ENCODE measurements at places on chromosomes 16 and 17.

DNA sequence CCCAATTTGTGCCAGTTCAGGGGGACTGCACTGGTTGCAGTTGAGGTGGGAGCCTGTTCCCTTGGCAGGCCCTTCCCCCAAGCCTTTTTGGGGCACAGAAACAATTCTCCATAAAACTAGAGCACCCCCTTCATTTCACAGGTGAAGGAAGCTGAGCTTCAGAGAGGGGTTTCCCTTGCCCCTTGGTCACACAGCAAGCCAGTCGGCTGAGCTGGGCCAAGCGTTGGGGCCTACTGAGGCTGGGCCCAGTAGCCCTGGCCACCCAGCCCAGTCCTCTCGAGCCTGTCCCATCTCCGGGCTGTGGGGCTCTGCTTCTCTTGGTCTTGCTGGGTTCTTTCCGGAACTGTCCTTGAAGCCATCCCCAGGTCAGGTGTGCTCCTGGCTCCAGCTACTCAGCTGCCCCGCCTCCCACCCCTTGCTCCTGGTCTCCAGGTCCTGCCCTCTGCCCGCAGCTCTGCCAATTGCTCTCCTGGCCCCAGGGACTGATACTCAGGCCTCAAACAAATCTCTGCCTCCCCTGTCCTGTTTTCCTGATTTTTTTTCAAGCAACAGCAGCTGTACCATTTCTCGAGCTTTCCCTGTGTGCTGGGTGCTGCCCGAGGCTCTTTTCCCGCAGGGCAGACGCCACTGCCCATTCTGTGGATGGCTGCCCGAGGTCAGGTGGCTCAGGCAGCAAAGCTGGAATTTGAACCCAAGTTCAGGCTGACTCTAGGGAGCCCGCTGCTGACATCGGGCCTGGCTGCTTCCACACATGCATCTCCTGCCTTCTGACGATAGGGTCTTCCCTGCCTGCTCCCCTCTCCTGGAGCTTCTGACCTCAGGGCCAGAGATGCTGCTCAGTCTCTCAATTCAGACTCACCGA lies 87.4 kb upstream of the NKD1 start:
- DNase-seq, result no peak

DNA sequence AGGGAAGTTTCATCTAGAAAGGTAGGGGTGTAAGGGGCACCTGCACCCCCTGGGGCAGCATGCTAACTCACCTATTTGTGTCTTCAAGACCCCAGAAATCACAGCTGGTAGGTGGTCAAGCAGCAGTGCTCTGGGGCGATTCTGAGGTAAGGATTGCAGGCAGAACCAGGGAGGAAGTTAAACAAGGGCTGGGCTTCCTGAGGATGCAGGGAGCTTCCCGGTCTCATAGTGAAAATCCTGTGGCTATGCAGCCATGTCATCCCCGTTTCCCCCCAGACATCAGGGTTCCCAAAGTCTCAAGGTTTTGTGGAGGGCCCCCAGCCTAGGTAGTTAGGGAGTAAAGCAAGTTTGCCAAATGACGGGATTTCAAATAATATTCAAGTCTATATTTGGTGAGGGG lies 78.5 kb downstream of the C16orf78 start:
- no peak for DNase-seq

GRCh38 chr17:67171560-67171959 lies 73.4 kb downstream of the HELZ start:
- DNase-seq, result no peak

DNA sequence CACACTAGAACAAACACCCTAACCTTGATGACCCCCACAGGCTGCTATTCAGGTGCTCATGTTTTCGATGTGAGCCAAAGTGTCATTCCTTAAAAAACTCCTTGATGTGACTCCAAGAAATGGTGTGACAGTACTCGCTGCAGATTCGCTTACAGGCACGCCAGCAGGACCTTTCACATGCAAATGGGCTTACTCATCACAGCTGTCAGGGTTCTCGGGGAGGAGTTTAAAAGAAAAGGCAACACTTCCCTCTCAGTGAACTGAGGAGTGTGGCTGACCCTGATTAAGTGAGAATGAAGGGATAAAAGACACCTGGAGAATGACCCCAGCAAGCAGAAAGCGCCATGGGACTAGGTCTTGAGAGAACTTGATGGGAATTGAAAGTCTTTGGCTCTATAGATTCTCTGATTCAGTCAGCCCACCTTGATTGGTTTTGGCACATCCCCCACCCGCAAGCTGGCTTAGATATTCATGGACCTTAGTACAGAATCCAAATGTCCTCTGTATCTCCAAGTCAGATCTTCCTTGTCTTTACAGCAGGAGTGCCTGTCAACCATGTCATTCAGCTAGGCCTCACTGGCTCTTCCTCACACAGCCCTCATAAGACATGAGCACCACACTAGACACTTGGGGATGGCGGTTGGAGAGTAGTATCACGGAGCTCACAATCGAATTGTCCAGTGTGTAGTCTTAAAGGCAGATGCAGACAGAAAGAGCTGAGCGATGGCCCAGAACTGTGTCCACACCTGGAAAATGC lies 82.6 kb downstream of the HIC1 start:
- DNase-seq, result no peak

DNA sequence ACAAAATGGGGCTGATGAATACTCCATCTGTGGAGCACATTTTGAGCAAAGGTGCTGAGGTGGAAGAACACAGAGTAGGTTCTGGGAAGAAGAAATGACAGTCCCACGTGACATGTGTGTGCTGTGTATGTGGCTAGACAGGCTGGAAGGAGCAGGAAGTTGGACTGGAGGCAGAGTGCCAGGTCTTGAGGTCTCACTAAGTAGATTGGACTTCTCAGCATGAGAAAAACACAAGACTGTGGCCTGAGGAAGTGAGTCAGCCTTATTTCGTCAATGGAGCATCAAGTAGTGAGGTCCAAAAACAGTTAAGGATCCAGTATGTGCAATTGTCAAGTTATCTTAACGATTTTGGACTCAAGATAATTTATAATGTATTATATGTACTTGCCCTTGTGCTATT lies 736.5 kb downstream of the KCNJ2 start:
- DNase-seq, result no peak

GRCh38 chr16:85970738-85971137 lies 71.8 kb downstream of the IRF8 start:
- no peak for DNase-seq

GRCh38 chr17:4739122-4740024 lies at the start of the genes CXCL16 and ZMYND15:
Gene CXCL16 (minus strand): TSS chr17:4739928. CDS start chr17:4739339, 589 bp downstream.
Gene ZMYND15 (plus strand): TSS chr17:4739833. CDS start chr17:4740549, 716 bp downstream.
- DNase-seq, result no peak

DNA sequence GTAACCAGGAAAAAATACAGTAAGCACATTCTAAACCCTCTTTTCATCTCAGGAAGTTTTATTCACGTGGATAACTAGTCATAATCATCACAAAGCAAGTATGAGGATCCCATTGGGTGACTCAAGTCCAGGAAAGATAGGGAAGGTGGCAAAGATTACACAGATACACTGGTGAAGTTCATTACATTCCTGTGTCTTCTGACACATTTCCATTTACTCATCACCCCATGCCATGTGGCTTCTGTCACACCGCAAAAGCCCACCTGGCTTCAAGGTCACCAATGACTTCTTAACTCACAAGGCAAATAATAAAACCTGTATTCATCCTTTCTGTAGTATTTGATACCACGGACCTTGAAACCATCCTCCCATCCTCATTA lies 17.0 kb downstream of the HS3ST3A1 start:
- no peak for DNase-seq

GRCh38 chr17:64041912-64042311 lies 21.5 kb upstream of the ICAM2 start:
- no peak for DNase-seq

DNA sequence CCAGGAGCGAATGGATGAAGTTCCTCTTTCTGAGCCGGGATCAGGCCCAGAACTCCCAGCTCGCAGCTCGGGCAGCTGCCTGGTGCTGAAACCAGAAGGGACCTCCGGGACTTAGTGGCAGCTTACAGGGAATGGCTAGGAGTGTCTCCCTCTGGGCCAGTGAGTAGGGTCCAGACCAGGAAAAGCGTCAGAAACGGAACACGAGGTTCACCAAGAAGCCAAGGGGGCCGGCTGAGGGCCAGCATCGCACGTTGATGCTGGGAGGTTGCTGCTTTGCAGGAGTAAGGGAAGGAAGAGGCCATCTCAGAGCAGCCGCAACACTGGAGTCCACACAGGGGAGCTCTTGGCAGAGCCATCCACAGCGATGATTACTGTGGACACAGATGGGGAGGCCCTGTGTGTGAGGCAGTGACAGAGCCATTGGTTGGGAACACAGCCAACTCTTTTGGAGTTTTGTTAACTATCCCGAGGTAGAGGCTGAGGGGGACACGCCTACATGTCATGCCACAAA lies 74.0 kb upstream of the CREBBP start:
- DNase-seq, result no peak

DNA sequence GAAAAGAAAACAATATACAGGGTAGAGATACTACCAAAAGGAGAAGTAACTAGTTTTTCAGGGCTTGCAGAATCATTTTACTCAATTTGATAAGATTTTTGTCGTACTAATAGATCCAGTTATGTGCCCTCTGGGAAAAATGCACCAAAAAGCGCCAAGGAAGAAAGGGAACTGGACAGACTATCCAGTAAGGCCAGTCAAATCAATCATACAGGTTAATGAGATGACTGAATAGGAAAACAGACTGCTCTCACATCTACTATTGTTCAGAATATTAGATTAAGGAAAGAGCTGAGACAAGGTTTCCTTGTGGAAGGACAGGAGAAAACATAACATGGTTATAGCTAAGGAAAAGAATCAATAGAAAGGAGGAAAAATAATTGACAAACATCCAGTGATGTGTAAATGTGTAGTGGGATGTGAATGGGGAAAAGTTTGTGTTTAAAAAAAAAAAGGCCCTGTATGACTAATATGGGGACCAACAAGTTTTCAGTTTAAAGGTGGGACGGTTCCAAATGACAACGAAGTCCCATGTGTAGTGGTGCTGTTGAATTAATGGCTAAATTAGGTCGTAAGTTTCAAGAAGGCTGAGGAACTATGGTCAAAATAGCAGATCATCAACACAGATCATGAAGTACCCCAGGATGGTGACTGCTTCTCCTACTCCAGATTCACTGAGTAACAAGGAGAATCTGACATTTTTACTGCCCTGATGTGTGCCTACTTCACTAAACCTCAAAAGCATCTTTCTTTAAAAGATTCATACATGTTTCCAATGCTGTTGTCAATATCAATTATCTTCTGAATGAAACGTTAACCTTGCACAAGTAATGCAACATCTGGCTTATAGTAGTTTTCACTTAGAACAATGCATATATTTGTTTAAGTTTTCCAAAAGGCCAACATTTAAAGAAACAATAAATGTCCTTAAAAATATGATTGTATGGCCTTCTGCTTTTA lies 40.7 kb downstream of the BRIP1 start:
- no peak for DNase-seq

DNA sequence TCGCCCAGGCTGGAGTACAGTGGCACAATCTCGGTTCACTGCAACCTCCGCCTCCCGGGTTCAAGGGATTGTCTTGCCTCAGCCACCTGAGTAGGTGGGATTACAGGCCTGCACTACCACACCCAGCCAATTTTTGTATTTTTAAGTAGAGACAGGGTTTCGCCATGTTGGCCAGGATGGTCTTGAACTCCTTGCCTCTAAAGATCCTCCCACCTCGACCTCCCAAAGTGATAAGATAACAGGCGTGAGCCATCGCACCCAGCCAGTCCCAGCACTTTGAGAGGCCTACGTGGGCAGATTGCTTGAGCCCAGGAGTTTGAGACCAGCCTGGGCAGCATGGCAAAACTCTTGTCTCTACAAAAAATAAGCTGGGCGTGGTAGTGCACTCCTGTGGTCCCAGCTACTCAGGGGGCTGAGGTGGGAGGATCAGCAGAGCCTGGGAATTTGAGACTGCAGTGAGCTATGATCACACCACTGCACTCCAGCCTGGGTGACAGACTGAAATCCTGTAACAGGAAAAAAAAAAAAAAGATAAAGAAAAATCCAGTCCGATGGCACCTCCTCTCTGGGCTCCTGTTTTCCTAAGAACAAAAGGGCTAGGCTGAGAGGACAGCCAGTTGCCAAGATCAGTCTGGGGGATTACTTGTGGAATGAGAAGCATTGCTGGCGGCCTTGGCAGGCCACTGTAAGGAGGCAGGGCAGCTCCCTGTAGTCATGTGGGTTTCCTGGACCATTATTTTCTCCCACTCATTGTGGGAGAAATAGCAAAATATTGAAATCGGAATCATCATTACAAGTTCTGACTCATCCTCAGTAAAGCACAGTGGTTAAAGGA lies 3.0 kb upstream of the PIPOX start:
- DNase-seq, result no peak

GRCh38 chr16:5916711-5917191 lies 819.2 kb upstream of the EEF2KMT start:
- DNase-seq, result no peak

GRCh38 chr16:54242199-54242598 lies 44.4 kb downstream of the IRX3 start:
- no peak for DNase-seq

DNA sequence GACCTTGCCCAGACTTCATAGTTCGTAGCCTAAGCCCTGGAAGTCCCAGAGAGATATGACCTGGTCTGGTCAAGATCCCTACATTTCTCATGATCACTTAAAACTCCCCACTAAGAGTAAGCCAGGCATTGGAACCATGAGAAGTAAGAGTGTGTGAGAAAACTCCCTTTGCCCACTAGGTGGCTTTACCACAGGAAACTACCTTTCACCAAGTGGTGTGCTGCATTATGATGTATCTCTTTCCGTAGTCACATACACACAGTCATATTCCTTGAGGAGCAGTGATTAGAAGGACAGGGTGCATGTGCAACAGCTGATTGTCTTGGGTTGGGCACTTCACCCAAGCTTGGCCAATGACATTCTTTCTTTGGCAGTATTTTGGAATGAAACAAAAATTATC lies 639.3 kb downstream of the KCNJ2 start:
- no peak for DNase-seq

DNA sequence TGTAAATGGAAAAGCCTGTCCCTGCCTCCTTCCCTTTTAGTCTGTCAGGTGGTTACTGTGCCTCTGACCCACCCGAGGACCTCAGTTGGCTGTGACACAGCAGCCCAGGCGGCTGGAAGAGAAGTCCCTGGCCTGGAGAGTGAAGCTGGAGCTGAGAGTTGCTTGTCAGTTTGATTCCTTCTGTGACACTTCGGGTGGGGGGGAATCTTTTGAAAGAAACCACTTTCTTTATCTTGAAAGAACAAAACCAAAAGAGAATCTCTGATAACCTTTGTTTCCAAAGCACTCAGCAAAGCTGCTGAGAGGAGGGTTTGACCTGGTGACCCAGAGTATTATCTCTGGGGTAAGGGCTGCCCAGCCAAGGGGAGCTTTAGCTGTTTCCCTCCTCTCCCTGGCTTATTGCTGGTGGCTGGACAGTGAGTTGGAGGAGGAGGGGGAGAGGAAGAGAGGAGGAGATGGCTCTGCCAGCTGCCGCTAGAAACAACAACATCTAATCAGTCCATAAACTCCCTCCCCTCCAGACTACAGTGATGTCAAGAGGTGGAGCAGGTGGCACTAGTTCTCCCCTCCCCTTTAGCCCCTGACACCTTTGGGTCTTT lies 34.0 kb downstream of the YPEL2 start:
- DNase-seq, result no peak

- DNase-seq, result no peak
Measured at GRCh38 chr17:60529806-60530205, 3.8 kb upstream of the APPBP2 start.

- DNase-seq, result no peak
Measured at GRCh38 chr16:81198635-81199034, 39.9 kb upstream of the BCO1 start.

Data from NCI-H2081 treated with DMSO at 0.1 percent for 48 hours (cell line).